GM12878 (cell line): ENCODE measurements at places on chromosomes 16 and 17.

DNA sequence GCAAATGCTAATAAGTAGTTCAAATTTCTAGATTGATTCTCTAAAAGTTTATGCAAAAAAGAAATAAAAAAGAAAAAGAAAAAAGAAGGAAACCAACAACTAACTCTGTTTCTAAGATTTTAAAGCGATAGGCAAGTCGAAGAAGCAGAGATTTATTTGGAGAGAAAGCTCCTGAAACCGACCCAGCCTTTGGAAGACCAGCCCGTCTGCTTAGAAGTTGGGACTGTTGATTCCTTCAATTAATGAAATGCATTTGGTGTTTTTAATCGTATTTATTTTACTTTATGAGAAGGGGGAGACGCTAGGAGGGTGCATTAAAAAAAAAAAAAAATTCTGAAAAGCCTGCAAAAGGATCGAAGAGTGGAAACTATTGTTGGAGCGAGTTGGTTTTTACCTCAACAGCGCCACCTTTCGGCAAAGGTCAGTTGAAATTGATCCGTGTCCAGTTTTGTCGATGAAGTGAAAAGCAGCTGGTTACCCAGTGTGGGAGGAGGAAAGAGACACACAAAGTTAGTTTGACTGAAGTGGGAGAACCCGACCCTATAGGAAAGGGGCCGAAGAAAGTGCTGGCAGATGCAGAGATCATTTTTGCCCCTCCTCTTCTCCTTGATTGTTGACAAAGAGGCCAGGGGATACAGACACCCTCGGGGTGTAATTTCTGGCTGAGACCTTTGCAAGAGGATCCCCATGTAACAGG lies 1.5 kb upstream of the MAF start:
- DNase-seq: peak; percentile 13

- no peak for DNase-seq
Measured at GRCh38 chr16:3317315-3317999, 12.2 kb downstream of the ZNF75A start.

DNA sequence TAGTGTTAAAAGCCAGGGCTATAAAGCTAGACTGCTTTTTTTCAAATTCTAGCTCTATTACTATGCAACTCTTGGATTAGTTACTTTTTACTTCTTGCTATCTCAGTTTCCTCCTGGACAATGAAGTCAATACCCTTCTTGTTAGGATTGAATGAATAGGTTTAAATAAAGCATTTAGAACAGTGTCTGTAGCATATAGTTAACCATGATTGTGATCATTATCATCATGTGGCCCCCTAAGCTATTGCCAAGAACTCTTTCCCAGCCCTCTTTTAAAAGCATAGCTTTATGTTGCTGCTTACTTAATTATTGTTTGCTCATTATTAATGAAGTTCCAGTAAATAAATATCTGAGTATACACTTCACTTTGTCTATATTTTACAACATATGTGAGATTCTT lies 4.5 kb downstream of the VMP1 start:
- DNase-seq: no peak

- no peak for DNase-seq
Measured at GRCh38 chr17:58755269-58755576, 431 bp upstream of the PPM1E start.

- no peak for DNase-seq
Measured at GRCh38 chr17:30238387-30239088, 3.0 kb upstream of the SLC6A4 start.

- DNase-seq: no peak
Measured at GRCh38 chr16:80085606-80086005, 455.2 kb upstream of the DYNLRB2 start.

DNA sequence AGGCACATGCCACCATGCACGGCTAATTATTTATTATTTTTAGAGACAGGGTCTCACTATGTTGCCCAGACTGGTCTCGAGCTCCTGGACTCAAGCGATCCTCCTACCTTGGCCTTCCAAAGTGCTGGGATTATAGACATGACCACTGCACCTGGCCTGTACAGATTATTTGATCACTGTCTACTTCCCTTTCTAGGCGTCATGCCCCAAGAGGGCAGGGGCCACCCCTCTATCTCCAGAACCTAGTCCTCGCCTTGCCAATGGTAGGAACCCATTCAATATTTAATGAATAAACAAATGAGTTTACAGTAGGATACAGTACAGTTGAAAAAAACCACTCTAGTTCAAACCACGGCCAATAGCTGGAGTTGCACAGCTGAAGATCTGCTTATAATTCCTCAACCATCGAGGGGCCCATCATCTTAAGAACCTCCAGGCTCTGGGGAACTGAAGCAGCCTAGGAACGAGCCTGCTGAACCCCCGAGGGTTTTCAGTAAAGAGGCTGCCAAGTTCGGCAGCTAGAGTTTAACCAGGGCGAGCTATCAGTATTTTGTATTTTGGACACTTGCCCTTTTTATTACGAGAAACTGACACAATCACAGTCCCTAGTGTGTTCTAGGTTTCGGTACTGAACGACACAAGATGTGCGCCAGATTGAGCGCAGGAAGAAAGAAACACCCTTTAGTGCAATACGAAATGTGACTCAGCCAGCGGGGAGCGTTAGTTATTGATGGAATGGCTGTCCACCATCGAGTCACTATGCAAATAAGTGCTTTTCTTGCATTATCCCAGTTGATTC lies 14.6 kb downstream of the ADCY9 start:
- DNase-seq: no peak

DNA sequence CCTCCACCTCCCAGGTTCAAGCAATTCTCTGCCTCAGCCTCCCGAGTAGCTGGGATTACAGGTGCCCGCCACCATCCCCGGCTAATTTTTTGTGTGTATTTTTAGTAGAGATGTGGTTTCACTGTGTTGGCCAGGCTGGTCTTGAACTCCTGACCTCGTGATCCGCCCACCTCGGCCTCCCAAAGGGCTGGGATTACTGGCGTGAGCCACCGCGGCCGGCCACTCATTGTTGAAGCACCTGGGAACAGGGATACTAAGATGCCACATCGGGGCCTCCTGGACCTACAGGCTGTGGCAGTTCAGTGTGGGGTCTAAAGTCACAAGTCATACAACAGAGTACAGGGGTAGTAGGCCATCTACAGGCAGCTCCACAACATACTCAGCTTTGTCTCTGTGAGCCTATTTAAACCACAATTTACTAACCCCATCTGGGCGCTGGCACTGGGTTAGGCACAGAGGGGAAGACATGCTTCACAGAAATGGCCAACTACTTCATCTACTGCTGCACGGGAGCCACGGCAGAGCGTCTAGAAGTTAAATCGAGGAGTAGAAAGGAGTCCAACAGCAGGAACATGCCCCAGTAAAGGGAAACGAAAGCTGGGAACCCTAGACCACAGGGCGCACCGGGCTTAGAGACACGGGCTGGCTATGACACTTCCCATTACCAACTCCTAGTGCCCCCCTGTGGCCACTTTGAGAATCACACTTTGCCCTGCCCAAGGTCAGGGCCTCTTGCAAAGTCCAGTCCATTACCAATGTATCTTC lies 4.3 kb downstream of the VAMP2 start:
- DNase-seq: no peak

DNA sequence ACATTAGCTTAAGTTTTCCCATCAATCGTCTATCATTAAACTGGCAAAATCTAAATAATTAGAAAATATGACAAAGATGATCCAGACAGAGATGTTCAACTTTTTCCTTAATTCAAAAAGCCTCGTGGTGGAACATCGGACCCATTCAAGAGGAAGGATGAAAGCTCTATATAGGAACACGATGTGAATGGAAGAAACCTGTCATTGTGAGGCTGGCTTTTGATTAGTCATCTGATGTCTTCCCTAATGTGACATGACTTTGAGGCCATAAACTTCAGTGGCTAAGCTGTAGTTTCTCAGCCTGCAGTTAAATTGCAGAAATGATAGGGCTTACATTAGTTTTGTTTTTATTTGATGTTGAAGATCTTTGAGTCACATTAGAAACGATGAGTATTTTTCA lies 1.0 kb downstream of the AMZ2 start:
- DNase-seq: no peak

GRCh38 chr16:67000384-67001351 lies 12.3 kb downstream of the CES4A start:
- no peak for DNase-seq

- no peak for DNase-seq
Measured at GRCh38 chr16:11126399-11127054, 129.5 kb downstream of the SOCS1 start.

DNA sequence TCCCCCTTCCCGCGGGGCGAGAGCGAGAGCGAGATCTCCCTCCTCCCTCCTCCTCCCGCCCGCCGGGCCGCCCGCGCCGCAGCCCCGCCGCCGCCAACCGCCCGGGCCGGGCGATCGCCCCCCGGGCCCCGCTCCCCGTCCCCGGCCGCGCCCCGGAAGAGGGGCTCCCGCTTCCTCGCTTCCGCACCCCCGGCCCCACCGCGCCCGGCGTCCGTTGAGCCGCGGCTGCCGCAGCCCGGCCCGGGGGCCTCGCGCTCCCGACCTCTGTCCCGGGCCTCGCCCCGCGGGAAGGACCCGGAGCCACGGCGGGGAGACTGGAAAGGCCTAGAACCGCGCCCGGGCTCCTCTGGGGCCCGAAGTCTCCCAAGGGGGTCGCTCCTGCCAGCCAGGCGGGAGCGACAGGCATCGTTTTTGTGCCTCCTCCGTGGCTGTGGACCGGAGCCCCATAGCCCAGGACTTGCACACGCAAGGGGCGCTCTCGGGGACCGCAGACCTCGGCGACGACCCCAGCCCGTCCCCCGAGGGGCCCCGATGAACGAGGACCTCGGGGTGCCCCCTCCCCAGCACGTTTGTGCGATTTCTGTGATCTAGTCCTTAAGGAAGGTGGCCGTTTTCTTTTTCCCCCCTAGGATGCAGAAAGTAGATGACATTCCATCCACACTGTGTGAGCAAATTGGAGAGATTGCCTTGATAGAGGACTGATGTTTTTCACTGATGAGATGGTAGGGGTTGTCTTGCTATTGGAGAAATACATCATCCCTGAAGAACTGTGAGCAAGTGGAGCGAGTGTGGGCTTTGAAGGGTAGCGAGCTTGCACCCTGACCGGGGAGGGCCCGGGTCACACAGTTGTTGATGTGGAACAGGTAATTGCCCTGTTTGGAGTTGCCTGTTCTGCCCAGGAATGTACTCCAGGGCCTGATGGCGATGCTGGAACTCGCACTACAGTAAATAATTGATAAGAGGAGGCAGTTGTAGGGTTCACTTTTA lies 611 bp downstream of the BANP start:
- no peak for DNase-seq

DNA sequence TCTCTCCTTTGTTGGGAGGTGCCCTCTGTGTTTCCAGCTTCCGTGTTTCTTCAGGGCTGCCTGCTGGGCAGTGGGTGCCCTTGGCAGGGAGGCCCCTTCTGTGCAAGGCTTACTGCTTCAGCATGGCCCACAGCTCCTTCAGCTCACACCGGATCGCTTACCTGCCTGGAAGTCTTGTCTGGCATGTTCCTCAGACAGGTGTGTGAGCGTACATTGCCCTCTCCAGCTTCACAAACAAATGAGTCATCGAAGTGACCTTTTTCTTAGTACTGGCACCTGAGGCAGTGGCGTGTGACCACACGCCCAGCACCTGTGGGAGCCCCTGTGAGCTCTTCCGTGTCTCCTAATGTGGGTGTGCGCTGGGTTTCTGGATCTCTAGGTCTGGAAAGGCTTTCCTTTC lies 3.5 kb downstream of the RAB40C start:
- DNase-seq: no peak

DNA sequence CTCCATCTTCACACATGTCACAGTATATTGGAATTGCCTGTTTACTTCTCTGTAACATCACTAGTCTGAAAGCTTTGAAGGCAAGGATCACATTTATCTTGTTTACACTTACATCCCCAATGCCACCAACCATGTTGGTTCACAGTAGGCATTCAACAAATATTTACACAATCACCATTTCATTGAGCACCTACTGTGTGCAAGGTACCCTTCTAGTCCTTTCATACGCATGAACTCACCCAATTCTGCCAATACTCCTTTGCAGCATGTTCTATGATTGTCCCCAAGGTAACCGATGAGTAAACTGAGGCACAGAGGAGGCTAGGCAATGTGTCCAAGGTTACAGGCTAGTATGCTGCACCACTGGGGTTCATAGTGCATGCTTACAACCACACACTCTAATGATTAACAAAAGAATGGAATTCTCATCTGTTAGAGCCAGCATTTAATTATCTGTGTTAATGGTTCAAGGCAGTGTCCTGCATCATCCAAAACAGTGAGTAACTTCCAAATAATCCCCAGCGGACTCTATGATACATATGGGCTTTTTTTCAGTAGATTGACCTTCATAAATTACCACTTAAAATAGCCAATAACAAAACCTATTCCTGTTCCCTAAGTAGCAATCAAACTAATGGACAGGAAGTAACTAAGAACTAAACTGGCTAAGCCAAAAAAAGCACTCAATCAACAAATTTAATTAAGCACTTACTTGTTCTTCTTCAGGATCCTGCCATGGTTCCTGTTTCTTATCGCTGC lies 364.5 kb upstream of the XYLT1 start:
- no peak for DNase-seq

DNA sequence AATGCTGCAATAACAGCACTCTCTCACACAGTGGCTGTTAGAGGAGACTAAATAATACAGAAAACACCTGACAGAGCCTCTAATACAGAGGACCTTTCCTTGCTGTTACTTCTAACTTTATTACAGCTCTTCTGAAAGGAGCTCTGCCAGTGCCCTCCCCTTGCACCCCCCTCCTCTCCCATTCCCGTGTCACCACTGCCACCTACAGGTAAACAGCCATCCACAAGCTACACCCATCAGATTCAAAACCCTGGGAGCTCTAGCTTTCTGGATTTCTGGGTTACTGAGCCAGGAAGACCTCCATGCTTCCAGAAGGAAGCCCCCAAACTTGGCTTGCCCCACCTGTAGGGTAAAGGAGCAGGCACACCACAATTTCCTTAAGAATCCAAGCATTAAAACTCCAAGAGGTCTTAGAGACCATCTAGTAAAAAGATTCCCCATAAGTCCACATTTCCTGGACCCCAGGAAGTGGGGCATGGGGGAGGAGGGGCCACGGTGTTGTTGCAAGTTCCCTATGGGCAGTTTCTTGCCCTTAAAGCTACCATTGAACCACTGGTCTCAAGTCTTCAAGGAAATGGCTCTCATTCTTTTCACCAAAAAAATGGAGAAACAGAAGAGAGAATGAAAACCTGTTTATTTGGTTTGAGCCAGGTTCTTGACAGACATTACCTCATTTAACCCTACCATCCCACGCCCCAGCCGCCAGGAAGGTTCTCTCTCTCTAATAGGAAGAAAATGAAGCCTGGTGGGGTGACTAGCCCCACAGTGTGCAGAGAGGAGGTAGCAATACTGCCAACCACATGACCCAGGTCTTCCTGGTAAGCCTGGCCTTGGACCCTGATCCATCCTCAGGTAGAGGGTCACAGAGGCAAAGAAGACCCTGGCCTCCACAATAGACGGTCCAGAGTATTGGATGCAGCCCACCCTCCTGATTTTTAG lies 52.8 kb downstream of the TOM1L2 start:
- DNase-seq: peak; percentile 39

- no peak for DNase-seq
Measured at GRCh38 chr16:58160855-58161254, 31.7 kb upstream of the CFAP20 start.

DNA sequence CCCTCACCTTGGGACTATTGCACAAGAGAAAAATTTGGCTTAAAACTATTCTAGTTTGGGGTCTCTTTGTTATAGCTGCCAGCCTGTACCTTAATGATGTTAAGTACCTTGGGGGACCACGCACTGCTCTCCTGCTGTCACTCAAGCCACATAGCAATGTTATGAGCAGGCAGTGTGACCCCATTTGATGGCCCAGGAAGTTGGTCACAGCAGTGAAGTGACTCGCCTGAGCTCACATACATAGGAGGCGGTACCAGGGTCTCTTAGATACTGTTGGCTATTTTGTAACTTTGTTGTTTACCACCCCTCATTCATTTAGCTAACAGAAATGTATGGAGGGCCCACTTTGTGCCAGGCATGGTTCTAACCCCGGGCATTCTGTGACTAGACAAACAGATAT lies 16.4 kb downstream of the KCNG4 start:
- no peak for DNase-seq

GRCh38 chr16:8644211-8645140 lies 23.0 kb downstream of the METTL22 start:
- DNase-seq: no peak
